ENCODE measurements at places on chromosomes 7 and 10.
A peak's percentile ranks its signal among the peaks of the same experiment; 100 is the strongest.

DNA sequence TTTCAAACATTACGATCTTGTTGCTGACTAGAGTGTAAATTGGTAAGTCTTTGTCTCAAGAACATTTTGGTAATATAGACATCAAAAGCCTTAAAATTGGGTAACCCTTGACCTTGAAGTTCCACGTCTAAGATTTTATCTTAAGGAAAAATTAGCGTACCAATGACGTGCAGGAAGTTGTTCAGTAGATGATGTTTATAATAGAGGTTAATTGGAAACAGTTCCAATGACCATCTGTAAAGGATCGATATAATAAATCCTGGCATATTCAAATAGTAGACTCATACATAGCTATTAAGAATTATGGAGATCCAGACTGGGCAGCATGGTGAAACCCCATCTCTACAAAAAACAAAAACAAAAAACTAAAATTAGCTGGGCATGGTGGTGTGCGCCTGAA, 20.5 kb downstream of the GRK5 start:
- no peak for DNase-seq

GRCh38 chr7:69166979-69167516, 431.2 kb upstream of the AUTS2 start:
- no peak for DNase-seq

GRCh38 chr10:104029521-104029860, 56.2 kb downstream of the COL17A1 start:
- no peak for DNase-seq

- no peak for DNase-seq
These were observed 142.3 kb downstream of the JAZF1 start for GRCh38 chr7:28038175-28038797.

- no peak for DNase-seq
These were observed 146.3 kb downstream of the ZNF22 start for GRCh38 chr10:45147000-45147399.

DNA sequence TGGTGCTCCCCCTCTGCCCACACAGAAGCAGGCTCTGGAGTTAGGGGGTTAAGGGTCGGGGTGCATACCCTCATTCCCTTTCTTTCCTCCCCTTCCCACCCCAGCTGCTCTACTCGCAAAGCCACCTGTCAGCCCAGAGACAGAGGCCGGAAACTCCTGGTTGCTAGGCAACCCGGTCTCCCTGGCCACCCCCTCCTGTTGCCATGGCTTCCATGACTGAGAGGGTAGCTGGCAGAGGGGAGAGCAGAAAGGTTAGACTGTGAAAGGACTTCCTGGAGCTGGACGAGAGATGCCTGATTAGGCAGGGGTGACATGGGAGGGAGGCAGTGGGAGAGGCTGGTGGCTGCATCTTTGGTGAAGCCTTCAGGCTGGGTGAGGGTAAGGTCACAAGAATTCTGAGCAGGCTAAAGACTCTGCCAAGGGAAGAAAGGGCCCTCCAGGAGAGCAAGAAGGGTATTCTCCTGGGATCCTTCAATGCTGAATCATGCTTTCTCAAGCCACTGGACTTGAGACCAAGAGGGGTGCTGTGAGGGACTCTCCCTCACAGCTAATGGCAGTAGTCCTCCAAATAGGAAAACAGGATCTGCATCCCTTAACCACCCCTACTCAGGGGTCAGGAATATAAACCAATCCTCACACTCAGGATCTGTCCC, 5.4 kb downstream of the PSD start:
- DNase-seq: no peak

DNA sequence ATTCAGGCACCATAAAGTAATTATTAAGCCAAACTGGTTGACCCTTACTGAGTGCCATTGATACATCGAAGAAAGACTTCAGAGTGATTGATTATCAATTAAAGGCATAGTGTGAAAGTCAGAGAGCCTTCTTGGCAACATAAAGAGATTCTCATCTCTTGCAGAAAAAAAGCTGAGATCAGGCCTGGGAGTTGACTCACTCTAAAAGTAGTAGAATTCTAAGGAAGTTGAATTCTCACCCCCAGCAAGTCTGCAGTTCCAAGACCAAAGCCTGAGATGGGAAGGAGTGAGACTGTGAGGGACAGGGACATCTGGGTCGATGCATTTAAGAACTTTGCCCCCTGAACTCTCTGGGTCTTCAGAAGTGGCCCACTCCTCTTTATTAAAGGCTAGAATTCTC, 21.6 kb upstream of the ERCC6 start:
- DNase-seq: no peak

DNA sequence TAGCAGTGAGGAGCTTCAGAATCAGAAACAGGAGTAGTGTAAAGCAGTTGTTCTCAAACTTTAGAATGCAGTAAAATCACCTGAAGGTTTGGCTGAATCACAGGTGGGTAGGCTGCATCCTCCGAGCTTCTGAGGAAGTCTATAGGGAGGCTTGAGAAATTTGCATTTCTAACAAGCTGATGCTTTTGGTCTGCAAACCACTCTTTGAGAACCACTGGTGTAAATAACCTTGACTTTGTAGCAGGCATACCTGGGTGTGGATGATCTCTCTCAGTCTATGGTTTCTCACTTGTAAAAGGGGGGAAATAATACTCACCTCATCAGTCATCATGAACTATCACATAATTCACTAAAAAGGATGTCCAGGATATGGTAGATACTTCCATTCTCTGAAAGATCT, 118.1 kb downstream of the SRI start:
- DNase-seq: no peak

DNA sequence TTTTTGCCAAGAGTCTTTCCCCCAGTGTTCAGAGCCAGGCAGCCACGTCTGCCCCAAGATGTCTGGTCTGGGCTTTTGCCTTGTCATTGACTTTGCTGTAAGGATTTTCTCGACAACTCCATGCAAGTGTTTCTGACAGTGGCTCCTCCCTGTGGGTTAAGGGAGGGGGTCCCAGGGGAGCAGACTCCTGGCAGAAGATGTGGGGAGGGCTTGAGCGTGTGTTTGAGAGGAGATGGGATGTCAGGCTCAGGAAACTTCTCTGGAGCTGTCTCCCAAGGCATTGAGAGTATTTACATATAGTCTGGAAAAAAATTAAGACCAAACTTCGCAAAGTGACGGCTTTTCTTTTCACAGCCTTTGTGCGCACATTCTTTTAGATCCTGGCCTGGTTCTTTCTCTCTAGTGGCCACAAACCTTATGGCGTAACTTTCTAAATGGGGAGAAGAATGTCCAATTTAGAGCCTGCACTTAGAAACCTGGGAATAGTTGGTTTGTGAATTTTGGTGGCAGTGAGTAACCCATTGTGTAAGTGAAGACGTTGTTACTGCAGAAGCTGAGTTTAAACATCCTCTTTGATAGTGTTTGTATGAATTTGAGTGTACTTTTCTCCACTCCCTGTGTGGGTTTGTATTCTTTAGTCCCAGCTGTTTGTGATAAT, 201.5 kb downstream of the LRMDA start:
- DNase-seq: no peak

DNA sequence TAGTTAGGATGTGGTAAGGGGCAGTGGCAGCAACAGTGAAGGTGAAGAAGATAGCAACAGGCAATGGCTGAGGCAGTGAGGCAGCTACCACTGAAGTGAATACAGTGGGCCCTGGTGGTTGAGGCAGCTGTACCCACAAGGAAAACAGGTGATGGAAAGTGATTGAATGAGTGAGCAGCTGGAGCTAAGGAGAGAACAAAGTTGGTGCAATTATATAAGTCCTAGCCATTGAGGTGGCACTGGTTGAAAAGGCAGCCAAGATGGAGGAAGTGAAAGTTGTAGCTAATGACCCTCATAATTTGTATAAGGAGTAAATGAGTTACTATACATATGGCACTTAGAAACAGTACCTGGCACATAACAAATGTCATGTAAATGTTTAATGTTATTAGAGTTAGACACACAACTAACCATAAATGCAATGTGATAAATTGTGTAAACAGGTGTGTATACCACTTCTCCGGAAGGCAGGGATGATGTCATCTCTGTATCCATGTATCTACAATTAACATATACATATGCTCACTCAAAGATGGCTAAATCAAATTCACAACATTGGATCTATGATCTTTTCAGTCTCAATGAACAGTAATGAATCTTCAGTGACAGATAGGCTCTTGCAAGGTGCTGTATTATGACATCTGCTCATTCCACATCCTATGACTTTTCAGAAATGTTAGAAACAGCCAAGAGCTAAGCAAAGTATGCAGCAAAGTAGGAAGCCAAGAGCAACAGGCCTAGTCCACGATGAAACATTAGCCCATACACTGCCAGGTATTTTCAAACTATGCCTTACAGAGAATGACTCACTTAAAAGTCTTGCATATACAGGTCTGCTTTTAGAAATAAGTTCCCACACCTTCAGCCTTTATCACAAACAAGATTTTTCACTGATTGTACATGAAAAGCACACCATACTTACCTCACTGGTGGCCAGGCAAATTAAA, 10.7 kb downstream of the XPNPEP1 start:
- DNase-seq: no peak

GRCh38 chr7:48637382-48637781, 287.0 kb upstream of the CDC14C start:
- no peak for DNase-seq

DNA sequence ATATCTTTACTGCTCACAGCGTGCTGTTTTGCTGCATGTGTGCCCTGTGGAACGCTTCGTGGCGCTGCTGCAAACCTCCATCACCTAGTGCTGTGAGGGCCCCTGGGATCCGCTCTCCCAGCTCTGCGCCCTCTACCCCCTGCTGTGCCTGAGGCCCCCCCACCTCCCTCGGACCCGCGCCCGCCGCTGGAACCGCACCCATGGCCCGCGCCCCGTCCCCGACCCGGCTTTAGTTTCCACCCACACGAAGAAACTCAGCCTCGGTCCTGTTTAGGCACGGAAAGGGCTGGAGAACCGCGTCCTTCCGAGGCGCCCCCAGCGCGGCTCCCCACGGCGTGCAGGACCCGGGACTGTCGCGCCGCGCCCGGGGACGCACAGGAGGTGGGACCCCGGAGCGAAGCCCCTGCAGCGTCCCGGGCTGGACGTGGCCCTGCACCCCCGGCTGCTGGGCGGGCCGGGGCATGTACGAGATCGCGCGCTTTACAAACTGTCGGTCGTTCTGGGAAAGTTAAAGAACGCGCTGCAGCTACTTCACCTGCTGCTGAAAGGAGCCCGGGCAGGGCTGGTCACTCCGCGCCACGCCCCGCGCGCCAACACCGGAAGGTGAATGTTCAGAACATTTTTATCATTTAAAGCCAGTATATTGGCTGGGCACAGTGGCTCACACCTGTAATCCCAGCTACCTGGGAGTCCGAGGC, 54.3 kb downstream of the BMS1 start:
- DNase-seq: no peak

GRCh38 chr10:35331894-35332640, 4.2 kb upstream of the CCNY start:
- DNase-seq: peak; percentile 44

DNA sequence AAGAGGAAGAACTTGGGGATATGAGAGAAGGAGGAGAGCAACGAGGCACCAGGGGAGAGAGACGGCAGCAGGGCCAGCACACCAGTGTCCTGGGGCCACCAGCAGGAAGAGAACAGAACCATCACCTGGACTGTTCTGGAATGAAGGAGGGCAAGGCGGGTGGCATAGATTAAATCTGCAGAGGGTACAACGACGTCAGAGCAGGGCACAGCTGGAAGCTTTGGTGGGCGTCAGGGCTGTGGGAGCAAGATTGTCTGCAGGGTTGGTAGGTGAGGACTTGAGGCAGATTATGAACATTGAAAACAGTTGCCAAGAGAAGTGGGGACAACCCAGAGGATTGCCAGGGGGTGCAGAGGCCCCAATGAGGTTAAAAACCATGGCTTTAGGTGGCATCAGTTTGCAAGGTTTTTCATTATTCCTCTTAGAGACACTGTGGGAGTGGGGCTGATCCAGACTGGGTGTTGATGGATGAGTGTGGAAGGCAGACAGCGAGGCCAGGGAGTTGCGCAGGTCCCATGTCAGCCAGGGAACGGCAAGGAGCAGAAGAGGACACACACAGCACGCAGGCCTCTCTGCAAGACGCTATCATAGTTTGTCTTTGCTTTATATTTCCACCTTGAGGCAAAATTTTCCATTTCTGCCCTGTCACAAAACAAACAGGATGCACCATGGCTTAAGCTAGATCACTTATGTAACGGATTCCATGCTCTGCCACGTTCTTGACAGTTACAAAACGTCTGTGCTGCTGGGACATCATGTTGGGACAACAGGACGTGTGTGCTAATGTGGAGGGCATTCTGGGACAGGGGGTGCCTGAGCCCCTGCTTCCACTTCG, 52.5 kb upstream of the LEP start:
- no peak for DNase-seq

GRCh38 chr10:9615189-9615588, 1402.5 kb upstream of the CELF2 start:
- DNase-seq: no peak

- DNase-seq: no peak
These were observed 15.7 kb upstream of the ZMIZ1 start for GRCh38 chr10:79053081-79053434.

GRCh38 chr10:127523476-127523875, 25.6 kb upstream of the NPS start:
- no peak for DNase-seq

DNA sequence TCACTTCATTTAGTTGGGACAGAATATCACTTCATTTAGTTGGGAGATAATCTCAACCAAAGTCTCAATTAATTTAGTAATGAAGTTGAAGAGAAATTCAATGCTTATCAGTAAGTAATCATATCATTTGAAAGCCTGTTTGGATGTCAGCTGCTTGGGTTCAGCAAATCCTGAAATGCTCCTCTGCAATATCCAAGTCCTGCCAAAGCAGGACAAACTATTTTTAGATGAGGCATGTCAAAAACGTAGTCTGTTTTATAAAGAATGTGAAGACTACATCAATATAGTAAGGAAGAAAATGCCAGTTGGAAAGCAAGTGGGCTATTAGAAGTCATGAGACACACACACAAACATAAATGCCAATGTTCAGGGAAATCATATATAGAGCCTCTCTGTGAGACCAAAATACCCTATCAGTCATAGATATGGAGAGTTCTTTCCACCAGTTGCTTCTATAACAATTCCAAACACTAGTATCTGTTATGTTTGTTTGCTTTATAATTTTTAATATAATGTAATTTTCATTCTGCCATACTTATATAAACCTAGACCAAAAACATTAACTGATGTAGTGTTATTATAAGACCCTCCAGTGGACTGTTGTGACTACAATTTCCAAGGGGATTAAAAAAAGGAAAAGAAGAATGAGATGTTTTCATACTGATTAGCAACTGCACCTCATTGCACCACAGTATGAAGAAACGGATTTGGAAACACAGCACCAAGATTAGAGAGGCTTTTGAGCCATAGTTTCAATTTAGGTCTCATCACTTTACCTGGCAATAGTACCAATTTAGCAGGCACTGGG, 160.7 kb downstream of the LRRTM3 start:
- DNase-seq: no peak

GRCh38 chr10:111445667-111446066, 368.8 kb downstream of the ADRA2A start:
- DNase-seq: no peak

GRCh38 chr10:124071141-124071540, 22.3 kb downstream of the CHST15 start:
- no peak for DNase-seq

GRCh38 chr7:157673573-157673972, 336.8 kb downstream of the DNAJB6 start:
- DNase-seq: no peak

GRCh38 chr10:45647118-45647517, 25.5 kb downstream of the ZFAND4 start:
- DNase-seq: no peak
